ENCODE measurements at places on chromosomes 5 and 9.

GRCh38 chr5:78899922-78900362 is 85.2 kb downstream of the ARSB start:
- peak; percentile 28 for DNase-seq

DNA sequence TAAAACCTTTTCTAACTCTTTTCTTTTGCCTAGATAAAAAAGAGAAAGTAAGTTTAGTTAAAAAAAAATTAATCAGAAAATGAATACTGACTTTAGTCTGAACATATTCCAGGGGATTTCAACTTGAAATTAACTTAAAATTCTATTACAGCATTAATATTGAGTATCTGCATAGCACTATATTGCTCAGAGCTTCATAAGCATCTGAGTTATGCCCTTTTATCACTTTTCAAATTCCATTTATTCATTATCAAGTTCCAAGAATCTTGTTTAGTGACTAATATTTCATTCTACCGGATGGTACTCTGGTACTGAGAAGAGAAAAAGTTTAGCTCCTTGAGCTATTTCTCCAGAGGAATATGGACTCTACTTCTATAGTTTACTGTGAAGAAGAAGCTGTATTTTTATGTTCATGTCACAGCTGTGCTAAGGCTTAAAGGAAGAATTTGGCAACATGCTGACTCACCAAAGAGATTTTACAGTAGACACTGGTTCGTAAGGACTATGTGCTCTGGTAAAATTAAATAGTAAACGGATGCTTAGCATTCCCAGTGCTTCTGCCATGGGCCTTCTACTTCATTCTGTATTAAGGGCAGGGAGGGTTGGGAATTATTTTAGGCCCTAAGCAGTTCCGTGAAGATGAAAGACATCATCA is 285.2 kb upstream of the SEMA6A start:
- no peak for DNase-seq

DNA sequence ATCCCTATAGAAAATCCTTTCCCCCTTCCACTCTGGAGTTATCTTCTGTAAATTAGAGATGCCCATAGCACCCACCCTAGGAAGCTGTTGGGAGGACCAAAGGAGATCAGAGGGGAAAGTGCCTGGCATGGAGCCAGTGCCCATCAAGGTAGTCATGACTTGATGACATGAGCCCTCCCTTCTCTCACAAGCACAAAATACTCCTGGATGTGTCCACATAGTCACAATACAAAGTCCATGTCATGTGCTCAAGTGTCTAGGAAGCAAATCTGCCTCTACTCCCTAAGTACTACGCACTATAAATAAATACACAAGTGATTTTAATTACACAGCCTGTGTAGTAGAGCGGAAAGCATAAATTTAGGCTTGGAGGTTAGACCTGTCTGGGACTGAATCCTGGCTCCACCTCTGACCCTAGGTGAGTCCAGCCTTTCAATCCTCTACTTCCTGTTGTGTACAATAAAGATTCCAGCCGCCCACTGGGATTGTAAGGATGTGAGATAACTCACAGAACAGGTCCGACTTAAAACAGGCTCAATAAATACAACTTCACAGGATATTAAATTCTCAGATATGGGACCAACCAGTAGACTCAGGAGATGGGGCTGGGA is 30.6 kb downstream of the TTC39B start:
- DNase-seq, result no peak

DNA sequence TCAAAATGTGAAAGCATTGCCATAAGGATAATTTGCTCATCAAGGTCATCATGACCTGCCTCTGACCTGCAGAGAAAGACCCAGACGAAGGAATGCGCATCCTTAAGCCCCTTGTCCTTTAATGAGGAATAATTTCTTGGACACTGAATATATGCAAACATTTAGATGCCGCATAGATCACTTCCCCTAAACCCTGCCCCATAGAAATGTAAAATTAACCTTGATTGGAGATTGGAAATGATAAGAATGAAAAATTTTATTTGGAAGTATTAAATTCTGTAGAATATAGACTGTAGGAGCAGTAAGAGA is 233.1 kb downstream of the ARHGAP26 start:
- no peak for DNase-seq

DNA sequence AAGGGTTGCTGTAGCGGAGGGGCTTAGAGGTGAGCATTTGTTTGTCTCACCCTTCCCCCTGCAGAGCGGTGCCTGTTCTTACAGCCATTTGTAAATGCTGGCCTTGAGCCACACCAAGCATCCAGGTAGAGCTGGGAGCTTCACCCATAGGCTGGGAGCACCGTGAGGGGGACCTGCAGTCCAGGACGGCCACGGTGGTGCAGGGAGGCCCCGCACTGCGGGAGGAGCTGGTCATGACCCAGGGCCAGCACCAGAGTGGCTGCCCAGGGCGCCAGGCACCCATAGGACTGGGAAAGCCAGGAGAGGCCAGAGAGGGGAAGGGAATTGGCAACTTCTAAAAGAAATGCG is 197.3 kb upstream of the ADAMTS16 start:
- no peak for DNase-seq

Measured in activated CD4-positive, alpha-beta T cell treated with anti-CD3 and anti-CD28 coated beads for 48 hours (primary cell).